ENCODE measurements at places on chromosomes 3 and 15.

DNA sequence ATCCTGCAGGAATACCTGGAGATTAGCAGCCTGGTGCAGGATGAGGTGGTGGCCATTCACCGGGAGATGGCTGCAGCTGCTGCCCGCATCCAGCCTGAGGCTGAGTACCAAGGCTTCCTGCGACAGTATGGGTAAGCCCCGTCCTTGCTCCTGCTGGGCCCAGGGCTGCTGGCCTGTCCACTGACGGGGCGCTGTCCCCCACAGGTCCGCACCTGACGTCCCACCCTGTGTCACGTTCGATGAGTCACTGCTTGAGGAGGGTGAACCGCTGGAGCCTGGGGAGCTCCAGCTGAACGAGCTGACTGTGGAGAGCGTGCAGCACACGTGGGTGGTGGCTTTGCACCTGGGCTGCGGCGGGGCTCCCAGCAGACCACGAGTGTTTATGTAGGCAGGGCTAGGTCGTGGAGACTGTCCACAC, 5.0 kb downstream of the FES start:
- DNase-seq = no peak

- no peak for DNase-seq
Observed at GRCh38 chr3:128563439-128563838, 70.4 kb upstream of the GATA2 start.

GRCh38 chr3:50294492-50295403, 2.5 kb upstream of the IFRD2 start:
- no peak for DNase-seq

DNA sequence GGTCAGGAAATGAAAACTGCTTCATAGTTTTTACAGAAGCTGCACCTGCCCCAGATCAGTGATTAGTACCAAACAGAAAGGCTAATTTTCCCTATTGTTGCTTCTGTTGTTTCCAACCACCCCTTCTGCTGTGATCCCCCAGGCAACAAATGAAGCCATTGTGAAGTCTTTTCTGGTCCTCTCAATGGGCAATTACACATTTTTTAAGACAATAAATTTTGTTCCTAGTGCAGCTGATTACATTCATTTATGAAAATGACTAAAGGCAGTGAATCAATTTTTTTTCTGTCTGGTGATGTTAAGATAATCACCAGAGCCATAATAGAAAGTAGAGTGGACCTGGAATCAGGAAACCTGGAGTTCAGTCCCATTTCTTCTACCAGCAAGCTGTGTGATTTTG, 32.7 kb downstream of the GLDN start:
- no peak for DNase-seq

DNA sequence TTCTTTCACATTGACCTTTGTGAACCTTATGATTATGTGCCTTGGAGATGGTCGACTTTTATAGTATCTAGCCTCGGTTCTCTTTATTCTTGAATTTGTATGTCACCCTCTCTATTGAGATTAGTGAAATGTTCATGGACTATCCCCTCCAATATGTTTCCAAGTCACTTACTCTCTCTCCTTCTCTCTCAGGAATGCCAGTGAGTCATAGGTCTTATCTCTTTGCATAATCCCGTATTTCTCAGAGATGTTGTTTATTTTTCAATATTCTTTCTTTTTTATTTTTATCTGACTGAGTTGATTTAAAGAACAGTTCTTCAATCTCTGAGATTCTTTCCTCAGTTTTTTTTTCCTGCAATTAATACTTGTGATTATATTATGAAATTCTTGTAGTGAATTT, 411.6 kb upstream of the CADM2 start:
- DNase-seq = no peak

GRCh38 chr3:12752809-12753208, 6.2 kb downstream of the TMEM40 start:
- DNase-seq = no peak

GRCh38 chr3:153704115-153704514, 417.1 kb upstream of the ARHGEF26 start:
- DNase-seq = no peak

GRCh38 chr3:138395865-138396751, 38.3 kb upstream of the ESYT3 start:
- DNase-seq = no peak

DNA sequence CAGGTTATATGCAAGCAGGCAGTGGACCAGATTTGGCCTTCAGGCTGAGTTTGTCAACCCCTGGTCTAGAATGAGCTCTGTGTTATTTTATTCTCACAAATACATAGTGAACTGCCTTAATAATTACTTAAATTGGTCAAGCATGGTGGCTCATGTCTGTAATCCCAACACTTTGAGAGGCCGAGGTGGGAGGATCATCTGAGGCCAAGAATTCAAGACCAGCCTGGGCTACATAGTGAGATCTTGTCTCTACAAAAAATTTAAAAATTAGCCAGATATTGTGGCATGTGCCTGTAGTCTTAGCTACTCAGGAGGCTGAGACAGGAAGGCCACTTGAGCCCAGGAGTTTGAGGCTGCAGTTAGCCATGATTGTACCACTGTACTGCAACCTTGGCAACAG, 15.0 kb downstream of the PLS1 start:
- DNase-seq = no peak

DNA sequence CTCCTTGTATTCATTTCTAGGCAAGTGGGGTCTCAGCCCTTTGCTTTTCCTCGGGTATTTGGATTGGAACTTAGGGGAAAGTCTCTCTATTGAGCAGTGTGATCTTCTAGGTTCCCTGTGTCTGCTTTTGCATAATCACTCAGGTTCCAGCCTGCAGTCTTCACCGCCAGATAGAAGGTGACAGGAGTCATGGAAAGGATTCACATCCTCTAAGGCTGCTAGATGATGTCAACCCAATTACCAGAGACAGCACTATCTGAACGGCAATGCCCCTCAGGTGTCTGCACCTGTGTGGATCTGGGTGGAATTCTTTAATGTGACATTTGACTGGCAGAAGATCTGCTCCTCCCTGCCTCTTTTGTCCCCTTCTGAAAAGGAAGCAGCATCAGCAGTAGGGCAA, 177.7 kb downstream of the P3H2 start:
- DNase-seq = no peak

- DNase-seq = no peak
Observed at GRCh38 chr3:42844412-42844713, 31.3 kb downstream of the CYP8B1 start.

GRCh38 chr15:71107501-71107815, 7.8 kb upstream of the THSD4 start:
- no peak for DNase-seq

GRCh38 chr15:22884344-22884743, 45.9 kb downstream of the NIPA2 start:
- DNase-seq = no peak

DNA sequence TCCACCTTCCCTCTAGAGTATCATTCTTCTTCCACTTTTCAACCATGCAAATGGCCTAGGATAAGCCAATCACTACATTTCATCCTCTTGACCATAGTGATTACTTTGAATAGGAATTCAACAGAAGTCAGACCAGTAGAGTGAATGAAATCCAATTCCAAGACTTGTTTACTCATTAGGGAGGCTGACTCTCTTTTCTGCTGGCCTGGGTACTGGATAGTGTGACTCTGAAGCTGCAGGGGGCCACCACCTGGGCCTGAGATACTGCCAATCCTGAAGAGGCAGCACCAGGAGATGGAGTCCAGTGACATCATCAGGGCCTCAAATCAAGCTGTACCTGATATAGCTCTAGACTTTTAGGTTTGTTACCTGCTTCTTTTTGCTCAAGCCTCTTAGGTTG, 7.0 kb upstream of the FSTL1 start:
- no peak for DNase-seq

DNA sequence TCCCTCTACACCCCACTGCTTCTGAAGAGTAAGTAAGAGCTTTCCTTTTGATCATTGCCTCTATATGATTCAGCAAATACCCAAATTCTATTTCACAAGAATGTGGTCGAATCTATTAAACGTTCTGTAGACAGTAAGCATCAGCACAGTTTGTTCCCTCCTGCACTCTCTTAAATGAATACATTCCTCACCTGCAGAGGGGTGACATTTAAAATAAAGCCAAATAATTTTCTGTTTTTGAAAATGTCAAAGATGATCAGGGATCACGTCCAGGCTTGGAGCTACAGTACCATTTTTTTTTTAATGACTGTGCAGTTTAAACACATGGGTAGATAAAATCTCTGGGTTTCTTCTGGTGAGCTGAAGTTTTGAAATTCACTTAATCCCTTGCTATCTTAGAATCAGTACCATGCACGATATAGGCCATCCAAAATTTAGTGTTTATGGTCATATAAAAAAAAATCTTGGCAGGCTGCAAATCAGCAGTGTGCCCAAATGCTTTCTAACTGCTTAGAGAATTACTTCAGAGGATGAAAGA, 12.8 kb downstream of the PYDC2 start:
- DNase-seq = no peak

GRCh38 chr15:72387741-72388140, 10.4 kb upstream of the TMEM202 start:
- no peak for DNase-seq

GRCh38 chr15:89792106-89792805, 16.1 kb downstream of the MESP2 start:
- DNase-seq = no peak

DNA sequence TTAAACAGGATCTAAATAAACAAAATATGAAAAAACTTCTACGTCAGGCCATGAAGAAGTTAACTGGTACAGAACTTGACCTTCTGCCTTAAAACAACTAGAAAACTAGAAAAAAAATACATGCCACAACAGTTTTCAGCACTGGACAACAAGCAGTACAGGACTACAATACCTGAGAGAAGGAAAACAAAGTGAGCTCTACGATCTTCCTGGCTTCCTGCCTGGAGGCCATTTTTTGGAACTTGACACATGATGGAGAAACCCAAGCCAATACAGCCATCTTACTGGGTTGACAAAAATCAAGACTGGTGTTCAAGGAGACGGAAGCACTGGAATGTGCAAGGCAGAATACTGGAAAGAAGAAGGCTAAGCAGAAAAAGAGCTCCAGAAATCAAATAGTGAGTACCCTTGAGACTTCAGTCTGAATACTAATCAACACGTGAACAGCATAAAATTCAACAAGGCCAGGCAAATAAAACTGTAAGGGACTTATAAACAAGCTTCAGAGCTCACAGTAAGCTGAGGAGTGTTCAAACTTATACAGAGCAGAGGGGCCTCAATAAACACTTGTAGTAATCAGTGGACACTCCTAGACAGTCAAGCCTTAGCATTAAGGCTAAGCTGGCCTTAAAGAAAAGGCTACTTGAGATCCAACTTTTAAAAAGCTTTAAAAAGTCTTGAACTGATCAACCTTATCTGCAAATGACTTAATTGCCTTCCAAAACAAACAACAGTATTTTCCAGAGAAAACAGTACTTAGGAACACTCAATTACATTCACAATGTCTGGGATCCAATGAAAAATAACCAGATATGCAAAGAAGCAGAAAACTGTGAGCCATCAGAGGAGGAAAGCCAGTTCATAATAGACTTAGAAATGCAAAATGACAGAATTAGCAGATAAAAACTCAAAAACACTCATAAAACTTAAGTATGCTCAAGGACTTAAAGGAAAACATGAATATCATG, 63.2 kb downstream of the DLG1 start:
- no peak for DNase-seq

GRCh38 chr15:55289011-55289745, 435 bp downstream of the RAB27A start:
- no peak for DNase-seq

- no peak for DNase-seq
Observed at GRCh38 chr15:46654993-46655392, 1020.2 kb downstream of the SQOR start.

- no peak for DNase-seq
Observed at GRCh38 chr3:78022232-78022631, 982.3 kb downstream of the ROBO2 start.

DNA sequence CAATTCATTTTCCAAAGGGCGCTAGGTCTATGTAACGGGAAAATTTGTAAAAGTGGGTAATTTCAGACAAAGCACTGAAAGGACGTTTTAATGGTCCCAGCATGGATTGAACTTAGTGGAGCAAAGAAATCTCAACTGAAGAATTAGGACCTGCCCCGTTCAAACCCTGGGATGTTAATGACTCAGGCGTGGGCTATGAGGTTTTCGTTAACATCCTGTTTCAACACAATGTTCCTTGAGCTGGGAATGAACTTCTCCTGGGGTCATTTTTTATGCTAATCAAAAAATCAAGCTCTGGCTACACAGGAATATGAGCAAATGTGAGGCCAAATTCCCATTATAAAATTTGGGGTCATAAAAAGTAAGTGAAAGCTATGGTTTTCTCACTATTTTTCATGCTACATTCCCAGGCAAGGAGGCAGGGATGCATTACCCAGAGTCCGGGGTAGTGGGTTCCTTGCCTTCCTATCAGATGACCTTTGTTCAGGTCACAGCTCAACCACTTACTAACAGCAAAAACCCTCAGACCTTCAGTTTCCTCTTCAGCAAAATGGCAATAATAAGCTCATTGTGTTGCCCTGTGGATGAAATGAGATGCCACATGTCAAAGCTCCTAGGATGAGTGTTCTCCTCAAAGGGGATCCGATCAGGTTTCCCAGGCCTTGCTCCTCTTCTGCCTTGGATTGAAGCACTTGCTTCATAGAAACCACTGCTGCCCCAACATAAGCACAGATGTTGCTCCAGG, 271.4 kb downstream of the ARRDC4 start:
- DNase-seq = no peak

GRCh38 chr3:134839422-134839821, 44.4 kb downstream of the EPHB1 start:
- no peak for DNase-seq

- no peak for DNase-seq
Observed at GRCh38 chr3:26915208-26915607, 292.6 kb downstream of the LRRC3B start.

DNA sequence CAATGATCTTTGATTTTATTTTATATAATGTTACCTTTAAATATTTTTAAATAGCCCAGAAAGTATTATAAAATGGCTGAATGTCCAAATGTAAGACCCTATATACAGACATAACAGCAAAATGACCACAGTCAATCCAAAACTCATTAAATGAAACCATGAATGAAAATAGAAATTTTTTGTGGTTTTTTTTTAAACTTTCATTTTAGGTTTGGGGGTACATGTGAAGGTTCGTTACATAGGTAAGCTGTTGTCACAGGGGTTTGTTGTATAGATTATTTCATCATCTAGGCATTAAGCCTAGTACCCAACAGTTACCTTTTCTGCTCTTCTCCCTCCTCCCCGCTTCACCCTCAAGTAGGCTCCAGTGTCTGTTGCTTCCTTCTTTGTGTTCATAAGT, 108.8 kb downstream of the FAIM start:
- DNase-seq = no peak
